Caco-2 (cell line): ENCODE measurements at places on chromosomes 1 and 21. TPM values are rescaled to one million over a fixed set of nuclear protein-coding genes. Genes with fewer than 3 reads are reported as not detected.

DNA sequence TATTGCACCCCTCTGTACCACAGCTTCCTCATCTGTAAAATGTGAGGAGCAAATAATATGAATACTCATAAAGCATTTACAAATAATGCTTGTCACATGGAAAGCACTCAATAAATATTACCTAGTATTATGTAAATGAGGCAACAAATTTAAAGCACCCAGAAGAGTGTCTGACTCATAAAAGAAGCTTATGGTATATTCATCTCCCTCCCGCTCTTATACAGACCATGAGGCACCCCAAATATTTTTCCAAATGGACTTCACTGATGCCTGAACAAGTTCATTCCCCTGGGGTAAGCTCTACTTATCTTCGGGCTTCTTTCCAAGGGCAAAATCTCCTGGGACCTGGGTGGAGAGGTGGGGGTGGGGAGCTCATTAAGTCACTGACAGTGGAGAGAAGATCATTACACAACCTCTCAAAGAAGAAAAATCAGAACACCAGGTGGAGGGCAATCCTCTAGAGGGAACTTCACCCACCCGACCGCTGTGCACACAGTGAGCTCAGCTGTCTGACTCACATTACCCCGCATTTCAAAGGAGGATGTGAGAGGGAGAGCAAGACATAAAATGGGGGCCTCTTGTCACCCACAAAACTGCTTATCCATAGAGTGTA is 166.2 kb downstream of the ASTN1 start:
- no peak for DNase-seq

- no peak for DNase-seq
Measured at GRCh38 chr21:25890001-25890400, 155.2 kb downstream of the GABPA start.

- DNase-seq = peak; percentile 76
Measured at GRCh38 chr1:183180634-183181056, 5.4 kb upstream of the LAMC2 start.

- DNase-seq = no peak
Measured at GRCh38 chr1:24369801-24370200, 43.8 kb downstream of the STPG1 start.

DNA sequence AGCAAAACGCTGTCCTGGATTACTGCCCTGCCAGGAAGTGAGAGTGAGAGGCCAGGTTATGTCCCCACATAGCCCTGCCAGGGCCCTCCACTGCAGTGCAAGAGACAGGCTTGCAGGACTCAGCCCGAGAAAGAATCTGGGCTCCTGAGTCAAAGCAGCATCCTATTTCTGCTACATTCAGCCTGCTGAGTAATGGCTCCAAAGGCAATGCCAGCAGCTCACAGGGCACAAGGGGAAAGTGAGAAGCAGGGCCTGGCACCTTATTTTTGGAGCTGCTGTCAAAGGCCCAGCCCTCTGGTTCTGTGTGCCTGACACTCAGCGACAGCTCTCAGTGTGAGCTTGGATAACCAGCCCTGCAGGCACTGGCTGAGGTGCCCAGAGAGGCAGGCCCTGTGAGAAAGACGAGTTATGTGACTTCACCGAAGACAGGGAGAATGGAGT is 83.9 kb downstream of the DTL start:
- DNase-seq = no peak

DNA sequence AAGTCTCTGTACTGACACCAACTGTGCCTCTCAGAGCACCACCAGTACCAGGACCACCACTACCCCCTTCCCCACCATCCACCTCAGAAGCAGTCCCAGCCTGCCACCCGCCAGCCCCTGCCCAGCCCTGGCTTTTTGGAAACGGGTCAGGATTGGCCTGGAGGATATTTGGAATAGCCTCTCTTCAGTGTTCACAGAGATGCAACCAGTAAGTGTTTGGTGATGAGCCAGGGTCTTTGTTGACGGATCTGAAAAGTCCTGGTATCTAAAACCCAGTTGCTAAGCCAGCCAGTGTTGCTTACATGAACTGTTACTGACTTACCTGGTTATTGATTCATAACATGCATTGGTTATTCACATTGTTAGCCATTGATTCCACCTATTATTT is 1.1 kb downstream of the C1orf56 start:
- no peak for DNase-seq

GRCh38 chr1:214660190-214660589 is 57.2 kb downstream of the CENPF start:
- no peak for DNase-seq

DNA sequence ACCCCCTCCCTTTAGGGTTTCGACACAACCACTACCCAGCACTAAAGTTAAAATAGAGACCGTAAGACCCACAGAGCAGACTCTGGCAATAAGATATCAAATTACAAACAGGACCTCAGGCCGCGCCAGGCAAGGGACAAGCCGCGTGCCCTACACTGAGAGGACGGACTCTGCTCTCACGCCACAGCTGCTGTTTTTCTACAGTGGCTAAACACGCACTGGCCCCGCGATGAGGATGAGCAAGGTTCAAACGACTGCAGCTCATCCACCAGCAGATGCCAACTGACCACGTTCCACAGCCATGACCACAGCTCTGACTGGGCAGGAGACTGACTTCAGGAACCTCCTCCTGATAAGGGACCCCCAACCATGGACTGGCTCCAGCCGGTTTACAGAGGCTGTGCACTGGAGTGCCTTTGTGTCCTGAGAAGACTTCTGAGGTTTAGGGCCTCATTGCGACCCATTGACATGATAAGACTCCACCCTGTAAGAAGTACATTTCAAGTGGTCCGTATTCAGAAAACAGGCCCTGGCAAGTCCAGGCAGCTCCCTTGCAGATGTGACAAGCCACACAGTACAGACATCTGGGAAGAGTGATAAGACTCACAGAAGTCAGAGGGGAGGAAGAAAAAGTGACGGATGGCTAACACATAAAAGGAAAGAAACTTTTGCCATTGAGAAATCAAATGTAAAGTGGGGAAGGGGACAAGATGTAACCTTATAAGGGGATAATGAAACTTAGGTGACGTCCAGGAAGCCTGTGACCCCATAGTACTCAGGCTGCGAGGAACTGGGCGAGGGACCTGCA is 1.5 kb upstream of the KRTAP10-6 start:
- no peak for DNase-seq

DNA sequence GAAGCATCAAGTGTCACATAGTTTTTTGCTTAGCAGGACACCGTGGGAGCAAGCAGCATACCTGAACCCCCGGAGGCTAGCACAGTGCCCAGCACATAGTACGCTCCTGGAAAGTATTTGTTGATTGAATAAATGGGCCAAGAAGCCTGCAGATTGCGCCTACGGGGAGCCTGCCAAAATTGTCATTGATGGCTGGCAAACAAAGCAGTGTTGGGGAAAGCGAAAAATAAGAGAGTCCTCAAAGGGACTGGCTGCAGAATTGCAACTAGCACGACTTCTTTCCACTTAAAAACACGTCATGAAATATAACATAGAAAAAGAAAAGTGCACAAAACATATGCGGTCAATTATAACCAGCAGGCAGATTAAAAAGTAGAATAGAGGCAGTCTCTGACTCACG is 125.2 kb upstream of the GALNT2 start:
- no peak for DNase-seq

- DNase-seq = no peak
Measured at GRCh38 chr21:32653326-32653901, 41.2 kb upstream of the CFAP298 start.

GRCh38 chr21:42747746-42748351 is 94.4 kb downstream of the PDE9A start:
- no peak for DNase-seq

DNA sequence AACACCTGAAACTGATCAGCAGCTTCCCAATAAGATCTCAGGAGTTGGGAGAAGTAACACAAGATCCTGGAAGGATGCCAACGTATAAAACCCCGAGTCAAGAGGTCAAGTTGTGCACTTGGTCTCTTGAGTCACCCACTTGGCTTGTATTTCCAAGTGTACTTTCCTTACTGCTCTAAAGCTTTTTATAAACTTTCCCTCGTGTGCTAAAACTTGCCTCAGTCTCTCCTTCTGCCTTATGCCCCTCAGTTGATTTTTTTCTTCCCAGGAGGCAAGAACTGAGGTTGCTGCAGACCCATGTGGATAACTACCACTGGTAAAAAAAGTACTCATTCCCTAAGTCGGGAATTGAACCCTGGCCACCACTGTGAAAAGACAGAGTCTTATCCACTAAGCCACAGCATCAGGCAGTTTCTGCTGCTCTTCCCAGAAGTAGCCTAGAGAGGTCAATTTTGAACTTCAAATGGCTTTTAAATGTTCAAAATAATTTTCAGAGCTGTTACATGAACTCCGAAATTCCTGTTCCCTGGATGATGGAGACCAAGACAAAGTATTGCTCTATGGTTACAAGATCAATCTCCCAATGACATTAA is 28.9 kb downstream of the ITLN2 start:
- no peak for DNase-seq

GRCh38 chr1:208273386-208274017 is 29.3 kb upstream of the PLXNA2 start:
- no peak for DNase-seq

DNA sequence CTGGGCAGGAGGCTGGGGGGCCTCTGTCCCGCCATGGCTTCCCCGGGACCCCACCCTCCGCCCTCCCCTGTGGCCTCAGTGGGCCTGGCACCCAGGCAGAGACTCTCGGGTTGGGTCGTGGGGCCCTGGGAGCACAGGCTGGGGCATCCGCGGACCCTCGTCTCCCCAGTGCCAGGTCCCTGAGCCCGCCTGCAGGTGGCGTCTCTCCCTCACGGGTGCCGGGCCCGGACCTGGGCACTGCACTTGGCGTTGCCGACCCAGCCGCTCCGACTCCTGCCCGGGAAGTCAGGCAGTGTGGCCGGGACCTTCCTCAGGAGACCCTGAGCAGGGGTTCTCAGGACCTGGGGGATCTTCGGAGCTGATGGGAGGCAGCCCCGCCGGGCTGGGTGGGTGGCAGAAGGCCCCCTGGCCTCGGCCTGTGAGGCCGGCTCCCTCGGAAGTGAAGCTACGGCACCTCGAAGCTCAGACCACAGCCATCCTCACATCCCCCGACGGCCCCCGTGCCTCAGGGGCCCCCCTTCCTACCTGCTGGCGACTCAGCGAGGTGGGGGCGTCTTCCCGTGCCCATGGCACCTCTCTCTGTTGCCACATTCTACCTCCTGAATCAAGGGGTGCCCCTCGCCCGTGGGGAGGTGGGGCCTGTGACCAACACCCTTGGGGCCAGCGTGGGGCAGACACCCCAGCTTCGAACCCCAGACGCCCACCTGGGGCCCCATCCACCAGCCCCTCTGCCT is 6.4 kb upstream of the C1orf159 start:
- no peak for DNase-seq

DNA sequence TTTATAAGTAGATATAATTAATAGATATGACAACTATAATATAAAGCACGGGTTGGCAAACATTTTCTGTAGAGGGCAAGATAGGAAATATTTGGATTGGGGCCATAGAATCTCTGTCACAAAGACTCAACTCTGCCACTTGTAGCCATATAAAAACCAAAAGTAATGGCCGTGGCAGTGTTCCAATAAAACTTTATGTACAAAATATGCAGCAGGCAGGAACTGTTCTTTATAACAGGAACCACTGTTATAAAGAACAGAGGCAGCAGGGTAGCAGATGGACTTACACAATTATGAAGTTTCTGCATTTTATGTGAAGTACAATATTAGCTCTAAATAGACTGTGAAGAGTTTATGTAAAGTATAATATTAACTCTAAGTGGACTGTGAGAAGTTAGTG is 16.9 kb upstream of the QSOX1 start:
- no peak for DNase-seq

- DNase-seq = no peak
Measured at GRCh38 chr1:154599658-154600057, 8.3 kb downstream of the ADAR start.

GRCh38 chr1:34843392-34844251 is 15.9 kb downstream of the SMIM12 start:
- no peak for DNase-seq

DNA sequence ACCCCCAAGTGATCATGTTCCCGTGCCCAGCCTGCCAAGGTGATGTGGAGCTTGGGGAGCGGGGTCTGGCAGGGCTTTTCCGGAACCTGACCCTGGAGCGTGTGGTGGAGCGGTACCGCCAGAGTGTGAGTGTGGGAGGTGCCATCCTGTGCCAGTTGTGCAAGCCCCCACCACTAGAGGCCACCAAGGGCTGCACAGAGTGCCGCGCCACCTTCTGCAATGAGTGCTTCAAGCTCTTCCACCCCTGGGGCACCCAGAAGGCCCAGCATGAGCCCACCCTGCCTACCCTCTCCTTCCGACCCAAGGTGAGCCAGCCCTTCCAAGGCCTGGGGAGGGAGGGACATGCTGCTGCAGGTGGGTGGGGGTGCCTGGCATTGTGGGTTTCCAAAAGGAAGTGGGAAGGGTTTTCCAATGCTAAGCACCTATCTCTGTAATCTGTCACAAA is 2.3 kb downstream of the TRIM46 start:
- no peak for DNase-seq

DNA sequence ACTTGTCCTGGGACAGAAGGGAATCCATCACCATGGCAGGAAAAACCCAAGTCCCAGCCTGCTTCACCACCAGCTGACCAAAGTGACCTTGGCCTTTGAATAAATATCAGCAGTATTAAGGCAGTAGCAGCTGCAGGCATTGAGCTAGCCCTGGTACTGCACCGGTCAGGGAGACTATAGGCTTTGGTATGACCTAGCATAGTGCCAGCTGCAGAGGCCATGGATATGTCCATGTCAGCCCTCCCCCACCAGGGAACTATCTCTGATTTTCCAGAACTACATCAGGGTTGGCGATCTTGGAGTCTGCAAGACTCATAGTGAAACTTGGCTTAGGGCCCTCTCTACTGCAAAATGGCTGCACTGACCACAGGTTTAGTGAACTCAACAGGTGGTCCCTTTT is 49.2 kb upstream of the FAM20B start:
- DNase-seq = no peak

The NEXN gene
- total RNA-seq = 1.1 and 1.9 TPM in 2 replicates

The SPRR2E gene
- not detected in 2 replicates for total RNA-seq

The KLHDC8A gene
- not detected in 2 replicates for total RNA-seq

The AVPR1B gene
- not detected in 2 replicates for total RNA-seq

The SYCP1 gene
- total RNA-seq = not detected in 2 replicates

The MUL1 gene
- total RNA-seq = 18.3 and 18.7 TPM in 2 replicates

The PADI2 gene
- total RNA-seq = 0.73 and 0.84 TPM in 2 replicates

The VWA1 gene
- total RNA-seq = 73.7 and 74.7 TPM in 2 replicates

The LORICRIN gene
- total RNA-seq = not detected in 2 replicates
